ENCODE measurements at places on chromosomes 2 and 18.
A peak's percentile ranks its signal among the peaks of the same experiment; 100 is the strongest.

DNA sequence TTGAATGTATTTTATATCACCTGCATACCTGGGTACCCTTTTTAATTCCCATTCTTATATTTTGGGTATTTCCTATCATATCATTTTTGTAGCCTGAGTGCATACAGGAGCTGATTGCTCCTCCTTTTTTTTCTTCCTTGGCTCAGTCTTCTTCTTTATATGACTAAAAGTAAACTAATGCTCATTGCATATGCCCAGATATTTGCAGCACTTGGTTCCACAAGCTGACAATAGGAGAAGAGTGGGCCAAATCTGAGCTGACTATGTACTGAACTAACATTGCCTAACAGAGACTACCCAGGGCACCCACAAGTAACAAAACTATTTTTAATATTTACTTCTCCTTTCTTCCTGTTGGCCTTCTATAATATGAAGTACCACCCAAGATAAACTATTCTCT, 131.7 kb upstream of the SPOPL start:
- no peak for DNase-seq

GRCh38 chr2:145267451-145267850, 747.5 kb upstream of the ZEB2 start:
- DNase-seq = no peak

- DNase-seq = no peak
Measured at GRCh38 chr2:220703279-220703678, 868.8 kb downstream of the EPHA4 start.

DNA sequence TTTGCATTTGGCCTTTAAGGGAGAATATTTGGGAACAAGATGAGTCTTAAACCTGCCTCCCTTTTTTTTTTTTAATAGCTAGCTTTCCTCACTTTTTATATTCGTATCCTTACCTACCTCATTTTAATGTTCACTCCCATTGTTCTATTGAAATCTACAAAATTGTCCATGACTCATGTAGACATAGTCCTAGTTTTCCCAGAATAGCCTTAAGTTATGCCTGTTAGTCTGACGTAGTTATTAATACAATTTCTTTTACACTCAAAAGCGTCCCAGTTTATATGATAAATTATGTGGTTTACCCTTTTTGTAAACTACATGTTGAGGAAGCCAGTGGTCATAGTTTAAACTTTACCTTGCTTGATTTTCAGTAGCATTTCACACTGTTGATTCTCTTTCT, 73.4 kb downstream of the UBR3 start:
- no peak for DNase-seq

- peak; percentile 36 for DNase-seq
Measured at GRCh38 chr2:37764739-37765138, 93.3 kb upstream of the CDC42EP3 start.

DNA sequence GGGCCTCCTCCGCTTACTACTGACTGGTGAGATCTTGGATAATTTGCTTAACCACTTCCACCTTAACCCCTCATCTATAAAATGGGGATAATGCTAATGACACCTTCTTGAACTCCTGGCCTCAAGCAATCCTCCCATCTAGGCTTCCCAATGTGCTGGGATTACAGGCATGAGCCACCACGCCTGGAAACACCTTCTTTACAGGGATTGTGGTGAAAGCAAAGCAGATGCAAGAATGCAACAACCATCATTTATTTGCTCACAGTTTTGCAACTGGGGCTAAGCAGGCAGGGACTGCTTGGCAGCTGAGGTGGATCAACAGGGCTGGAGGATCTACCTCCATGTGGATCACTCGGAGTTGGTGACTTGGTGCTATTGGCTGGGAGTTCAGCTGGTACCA, 76.2 kb upstream of the ZNF532 start:
- DNase-seq = no peak

- DNase-seq = no peak
Measured at GRCh38 chr18:8957731-8958130, 144.8 kb upstream of the NDUFV2 start.

DNA sequence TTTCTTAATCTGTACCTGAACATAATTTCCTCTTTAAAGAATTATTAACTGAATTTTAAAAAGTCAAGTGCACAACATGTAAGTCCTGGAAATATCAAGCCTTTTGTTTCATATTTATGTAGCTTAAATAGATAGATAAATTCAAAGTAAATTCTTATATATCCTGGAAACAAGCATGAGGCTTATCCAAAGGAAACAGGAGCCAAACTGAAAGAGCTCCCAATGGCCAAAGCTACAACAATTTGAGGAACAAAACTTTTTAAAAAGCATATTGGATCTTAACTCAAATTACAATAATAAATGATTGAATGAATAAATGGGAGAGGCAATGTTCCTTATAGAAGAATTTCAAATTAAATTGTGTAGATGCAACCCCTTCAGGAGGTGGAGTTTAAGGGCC, 679.1 kb downstream of the METTL4 start:
- DNase-seq = no peak

- DNase-seq = no peak
Measured at GRCh38 chr2:143697744-143698143, 568.5 kb downstream of the ARHGAP15 start.

- DNase-seq = peak; percentile 51
Measured at GRCh38 chr2:11955884-11956291, 209.5 kb downstream of the LPIN1 start.

GRCh38 chr18:22159014-22159413, 10.4 kb upstream of the GATA6 start:
- DNase-seq = no peak

GRCh38 chr2:184780384-184780783, 182.1 kb downstream of the ZNF804A start:
- DNase-seq = no peak

- DNase-seq = no peak
Measured at GRCh38 chr2:127541809-127542208, 6.3 kb downstream of the MYO7B start.

DNA sequence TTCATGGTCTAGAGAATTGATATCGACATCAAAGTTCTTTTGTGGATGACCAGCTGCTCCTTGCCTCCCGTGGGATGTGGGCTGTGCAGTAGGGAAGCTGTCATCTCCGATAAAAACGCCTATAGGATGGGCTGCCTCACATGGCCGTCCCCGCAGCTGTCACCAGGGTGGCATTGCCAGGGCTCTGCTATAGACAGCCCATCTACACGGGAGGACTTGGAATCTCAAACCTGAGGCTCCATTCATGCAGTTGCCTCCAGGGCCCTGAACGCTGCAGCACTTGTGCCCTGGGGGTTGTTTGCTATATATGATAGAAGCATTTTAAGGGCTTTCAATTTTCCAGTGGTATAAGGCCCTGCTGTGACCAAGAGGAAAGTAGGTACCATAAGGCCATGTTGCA, 183.1 kb downstream of the MYCN start:
- DNase-seq = no peak

GRCh38 chr2:158580760-158581159, 124.0 kb downstream of the PKP4 start:
- no peak for DNase-seq
